H9 (cell line): ENCODE measurements at places on chromosomes 11 and 22. TPM values are rescaled to one million over a fixed set of nuclear protein-coding genes. Genes with fewer than 3 reads are reported as not detected.

Gene SAA4
- total RNA-seq: not detected in 2 replicates

Gene MS4A18
- not detected in 2 replicates for total RNA-seq

Gene MS4A12
- total RNA-seq: not detected in 2 replicates

Gene OR2AT4
- total RNA-seq: not detected in 2 replicates

Gene HMOX1
- 22.7 and 25.7 TPM in 2 replicates for total RNA-seq

Gene MAPK8IP1
- 30.1 and 30.2 TPM in 2 replicates for total RNA-seq
